Naive B cell (primary cell): ENCODE measurements at places on chromosomes 7 and 10.
A peak's percentile ranks its signal among the peaks of the same experiment; 100 is the strongest.

- DNase-seq, result peak; percentile 28
Measured at GRCh38 chr7:144738708-144739314, 97.0 kb downstream of the TPK1 start.

DNA sequence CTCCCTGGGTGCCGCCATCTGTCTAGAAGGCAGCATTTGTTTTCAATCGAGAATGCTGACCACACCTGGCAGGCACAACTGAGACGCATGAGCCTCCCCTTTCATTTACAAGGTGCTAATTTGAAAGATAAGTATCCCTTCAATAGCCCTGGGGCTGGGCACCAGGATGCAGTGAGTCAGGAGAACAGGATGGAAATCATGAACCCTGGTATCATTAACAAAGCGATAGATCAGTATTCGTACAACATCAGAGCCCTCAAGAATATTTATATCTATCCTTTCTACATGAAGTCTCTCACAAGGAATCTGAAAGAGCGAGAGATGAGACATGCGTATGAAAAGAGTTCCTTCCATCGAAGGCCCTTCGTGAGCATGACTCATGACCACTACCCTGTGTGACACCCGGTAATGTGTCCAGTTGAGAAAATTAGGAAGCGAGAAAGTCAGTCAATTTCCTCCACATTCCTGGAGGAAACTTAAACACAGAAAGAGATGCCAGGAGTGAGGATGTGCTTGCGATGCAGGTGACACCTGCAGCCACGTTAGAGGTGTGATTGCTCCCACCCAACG is 123.1 kb upstream of the PITRM1 start:
- DNase-seq, result no peak

- DNase-seq, result no peak
Measured at GRCh38 chr7:57199252-57199651, 67.0 kb upstream of the ZNF479 start.

DNA sequence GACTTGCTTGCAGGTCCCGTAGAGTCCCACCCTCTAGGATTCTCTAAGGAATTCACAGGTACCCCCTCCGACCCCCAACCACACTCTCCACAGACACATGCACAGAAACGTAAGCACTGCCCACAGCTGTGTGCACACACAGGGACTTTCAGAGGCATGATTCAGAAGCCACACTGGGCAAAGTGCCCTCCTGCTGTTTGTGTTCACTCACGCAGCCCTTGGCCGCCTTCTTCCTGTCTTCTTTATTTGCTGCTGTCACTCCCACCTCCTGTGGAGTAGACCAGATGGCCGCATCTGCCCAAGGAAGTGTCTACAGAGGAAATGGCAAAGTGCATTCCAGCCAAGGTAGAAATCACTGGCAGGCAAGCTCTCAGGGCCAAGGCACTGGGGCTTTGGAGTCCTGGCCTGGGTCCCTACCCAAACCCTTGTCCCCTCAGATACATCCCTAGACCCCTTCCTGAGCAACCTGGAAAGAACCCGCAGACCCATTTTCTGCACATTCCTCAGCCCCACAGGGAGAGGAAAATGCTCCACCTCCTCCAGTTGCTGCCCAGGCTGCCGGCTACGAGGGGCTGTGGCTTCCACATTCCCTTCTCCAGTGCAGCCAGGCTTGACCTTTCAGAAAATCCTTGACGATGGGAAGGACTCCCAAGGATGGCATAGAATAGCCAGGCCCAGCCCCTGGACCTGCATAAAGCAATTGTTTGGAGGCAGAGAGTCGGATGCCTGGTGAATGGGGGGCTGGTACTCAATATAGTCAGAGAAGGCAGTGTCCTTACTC is 21.6 kb upstream of the GIMAP8 start:
- DNase-seq, result no peak

DNA sequence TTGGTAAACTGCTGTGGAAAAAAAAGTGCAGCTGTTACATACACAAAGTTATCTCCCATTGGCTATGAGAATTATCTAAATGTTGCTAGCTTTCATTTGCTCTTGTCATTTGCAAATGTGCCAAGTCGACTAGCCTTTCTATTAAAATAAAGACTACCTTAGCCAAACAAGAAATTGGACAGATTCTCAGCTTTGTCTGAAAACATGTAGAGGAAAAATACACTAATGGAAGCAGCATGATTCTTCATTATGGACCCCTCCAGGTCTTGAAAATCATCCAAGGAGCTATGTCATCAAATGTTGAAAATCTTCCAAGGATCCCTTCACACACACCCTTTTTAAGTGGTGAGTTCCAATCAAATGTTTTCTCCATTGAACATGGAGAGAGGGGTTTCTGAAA is 237.7 kb downstream of the ETV1 start:
- no peak for DNase-seq

DNA sequence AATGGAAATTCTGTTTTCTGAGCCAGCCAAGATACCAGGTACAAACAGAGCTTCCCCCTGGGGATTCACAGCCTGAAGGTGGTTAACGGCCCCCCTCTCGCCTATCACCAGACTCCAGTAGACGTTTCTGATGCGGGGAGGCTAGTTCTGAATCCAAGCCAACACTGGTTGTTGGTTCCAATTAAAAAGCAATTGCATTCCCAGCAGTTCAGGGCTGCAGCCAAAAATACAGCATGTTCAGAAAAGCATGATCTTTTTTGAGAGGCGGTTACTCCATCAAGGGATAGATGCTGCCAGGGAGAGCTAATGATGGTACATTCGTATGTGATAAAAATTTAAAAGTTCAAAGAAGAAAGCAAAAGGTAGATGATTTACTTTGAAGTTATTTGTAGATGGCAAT is 481.0 kb downstream of the GALNT17 start:
- DNase-seq, result no peak

DNA sequence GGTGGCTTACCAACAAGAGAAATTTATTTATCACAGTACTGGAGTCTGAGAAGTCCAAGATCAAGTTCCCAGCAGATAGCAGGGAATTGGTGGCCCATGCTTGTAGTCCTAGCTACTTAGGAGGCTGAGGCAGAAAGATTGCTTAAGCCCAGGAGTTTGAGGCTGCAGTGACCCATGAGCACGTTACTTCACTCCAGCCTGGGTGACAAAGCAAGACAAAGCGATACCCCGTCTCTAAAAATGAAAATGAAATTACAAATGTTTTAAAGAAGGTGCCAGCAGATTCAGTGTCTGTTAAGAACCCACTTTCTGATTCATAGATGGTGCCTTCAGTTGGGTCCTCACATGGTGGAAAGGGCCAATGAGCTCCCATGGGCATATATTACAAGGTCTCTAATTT is 20.6 kb upstream of the ARHGAP12 start:
- DNase-seq, result no peak

DNA sequence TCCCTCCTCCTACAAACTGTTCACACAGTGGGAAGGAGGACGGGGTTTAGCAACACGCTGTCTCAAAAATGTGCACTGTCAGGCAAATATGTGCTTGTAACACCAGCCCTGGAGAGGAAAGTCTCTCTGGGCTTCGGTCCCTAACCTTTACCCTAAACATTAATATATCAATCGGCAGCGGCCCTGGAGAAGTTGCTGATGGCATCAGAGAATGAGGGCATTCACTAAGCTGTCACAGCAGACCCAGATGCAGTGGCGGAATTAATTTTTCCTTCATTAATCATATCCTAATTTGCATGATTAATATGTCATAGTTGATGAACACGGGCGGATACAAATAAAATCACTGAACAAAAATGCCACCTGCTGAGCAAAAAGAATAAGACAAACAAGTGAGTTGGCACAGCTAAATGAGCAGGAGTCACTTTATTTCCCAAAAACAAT is 45.2 kb upstream of the INSIG1 start:
- no peak for DNase-seq

DNA sequence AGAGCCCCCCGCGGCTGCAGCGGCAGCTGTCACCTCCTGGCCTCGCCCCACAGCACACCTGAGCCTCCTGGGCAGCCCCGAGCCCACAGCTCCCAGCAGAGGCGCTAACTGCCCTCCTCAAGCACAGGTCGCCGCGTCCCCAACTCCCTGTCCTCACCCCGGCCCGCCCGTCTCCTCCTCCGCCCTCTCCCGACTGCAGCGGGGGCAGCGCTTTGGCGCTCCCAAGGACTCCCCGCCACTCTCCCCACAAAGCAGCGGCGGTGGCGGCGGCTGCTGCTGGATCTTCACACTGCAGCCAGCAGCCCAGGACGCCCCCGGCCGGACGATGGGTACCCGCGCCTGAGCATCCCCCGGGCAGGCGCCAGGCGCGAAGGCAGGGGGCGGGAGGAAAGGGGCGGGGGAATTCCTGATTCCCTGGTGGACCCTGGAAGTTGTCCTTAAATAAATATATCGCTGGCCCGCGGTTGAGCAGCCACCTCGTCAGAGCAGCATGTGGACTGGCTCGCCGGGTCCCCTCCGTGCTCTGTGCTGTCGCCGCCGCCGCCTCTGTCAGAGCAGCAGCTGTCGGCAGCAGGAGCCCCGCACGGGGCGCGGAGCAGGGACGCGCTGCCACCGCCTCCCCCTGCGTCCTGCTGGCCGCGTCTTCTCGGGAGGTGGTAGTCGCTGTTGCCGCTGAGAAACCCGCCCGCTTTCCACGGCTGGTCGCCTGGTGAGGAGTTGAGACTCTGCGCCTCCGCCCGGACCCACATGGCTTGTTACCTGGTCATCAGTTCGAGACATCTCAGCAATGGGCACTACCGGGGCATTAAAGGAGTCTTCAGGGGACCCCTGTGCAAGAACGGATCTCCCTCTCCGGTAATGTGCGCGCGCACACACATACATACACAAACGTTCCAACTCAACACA is at the start of gene ZNF804B:
Gene ZNF804B, plus strand, starts transcription at position 471 of the 906 bp plus-strand sequence. Its CDS starts 277 bp downstream, at position 748.
- no peak for DNase-seq

- no peak for DNase-seq
Measured at GRCh38 chr7:71444130-71444529, 312.2 kb downstream of the GALNT17 start.

DNA sequence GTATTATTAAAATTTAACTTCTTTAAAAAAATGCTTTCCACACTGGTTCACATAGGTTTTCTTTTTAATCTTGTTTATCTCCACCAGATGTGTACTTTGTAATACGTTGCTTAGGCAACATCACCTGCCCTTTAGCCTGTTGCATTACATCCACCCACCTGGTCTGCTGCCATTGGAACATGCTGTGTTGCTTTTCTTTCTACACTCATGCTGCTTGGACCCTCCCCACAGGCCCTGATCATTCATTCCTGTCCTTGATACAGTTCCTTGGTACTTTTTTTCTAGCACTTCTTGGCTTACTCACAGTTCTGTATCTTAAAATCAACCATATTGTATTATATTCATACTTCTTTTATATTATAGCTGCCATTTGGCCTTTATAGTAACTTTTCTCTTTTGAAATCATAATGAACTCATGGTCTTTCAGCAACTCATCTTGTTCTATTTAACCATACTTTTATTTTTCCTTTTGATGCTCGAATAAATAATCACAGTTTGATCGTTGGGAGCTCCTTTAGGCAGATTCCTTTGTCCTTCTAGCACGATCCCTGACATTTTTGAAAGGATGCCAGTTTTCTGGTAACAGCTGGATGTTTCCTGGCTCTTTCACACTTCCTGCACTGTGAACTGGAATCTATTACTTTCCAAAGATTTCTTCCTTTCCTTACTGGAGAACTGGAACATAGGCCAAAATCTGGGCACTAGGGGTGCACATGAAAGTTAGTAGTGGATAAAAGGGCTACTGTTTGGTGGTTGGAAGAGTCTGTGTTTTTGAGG is 125.1 kb downstream of the CDK14 start:
- no peak for DNase-seq

DNA sequence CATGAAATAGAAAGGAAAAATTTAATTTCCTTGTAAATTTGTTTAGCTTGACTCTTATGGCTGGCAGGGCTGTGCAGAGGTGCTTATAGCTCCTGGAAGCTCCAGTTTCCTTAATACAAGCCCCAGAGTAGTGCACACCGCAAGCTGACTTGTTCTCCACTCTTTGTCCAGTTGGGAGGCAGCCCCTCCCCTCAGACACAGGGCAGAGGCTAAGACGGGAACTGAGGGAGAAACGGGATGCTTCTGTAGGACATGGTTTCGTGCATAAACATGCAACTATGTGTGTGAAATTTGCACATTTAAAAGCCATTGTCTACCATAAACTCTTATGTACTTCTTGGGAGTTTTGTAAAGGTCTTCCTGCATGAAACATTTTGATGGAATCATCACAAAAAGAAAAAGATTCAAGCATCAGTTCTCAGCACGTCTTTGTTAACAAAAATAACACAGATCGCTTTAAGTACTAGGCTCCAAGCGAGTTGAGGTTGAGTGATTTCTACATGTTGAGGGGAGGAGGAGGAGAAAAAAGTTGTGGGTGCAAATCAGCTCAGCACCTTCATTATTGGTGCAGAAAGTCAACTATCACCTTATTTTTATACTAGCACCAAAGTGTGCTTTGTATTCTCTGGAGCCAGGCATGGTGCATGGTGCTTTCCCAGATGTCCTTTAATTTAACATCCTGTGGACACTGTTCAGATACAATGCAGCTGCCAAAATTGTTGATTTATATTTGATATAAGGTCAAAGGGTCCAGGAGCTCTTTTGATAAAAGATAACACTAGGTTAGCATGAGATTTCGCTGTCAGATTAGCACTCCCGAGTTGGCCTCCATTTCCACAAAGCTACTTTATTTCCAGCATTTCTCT is 124.5 kb downstream of the CHN2 start:
- DNase-seq, result no peak

GRCh38 chr7:24017519-24017918 is 266.5 kb upstream of the NPY start:
- DNase-seq, result no peak

GRCh38 chr10:32388258-32389027 is 41.5 kb upstream of the EPC1 start:
- DNase-seq, result no peak

GRCh38 chr10:101451667-101452069 is 97.7 kb downstream of the BTRC start:
- no peak for DNase-seq

GRCh38 chr7:54543051-54543488 is 895 bp downstream of the VSTM2A start:
- no peak for DNase-seq
